ENCODE measurements at places on chromosomes 1 and 21. TPM values are rescaled to one million over a fixed set of nuclear protein-coding genes. Genes with fewer than 3 reads are reported as not detected.

GRCh38 chr1:206591226-206591625 lies 21.0 kb downstream of the EIF2D start:
- DNase-seq: peak; percentile 92

The TRIM46 gene
- total RNA-seq: 3.1 TPM

The TNFRSF8 gene
- 0.19 TPM for total RNA-seq

The SMG5 gene
- total RNA-seq: 66.1 TPM

GRCh38 chr21:34796518-34797200 lies 127.9 kb downstream of the CLIC6 start:
- DNase-seq: no peak

DNA sequence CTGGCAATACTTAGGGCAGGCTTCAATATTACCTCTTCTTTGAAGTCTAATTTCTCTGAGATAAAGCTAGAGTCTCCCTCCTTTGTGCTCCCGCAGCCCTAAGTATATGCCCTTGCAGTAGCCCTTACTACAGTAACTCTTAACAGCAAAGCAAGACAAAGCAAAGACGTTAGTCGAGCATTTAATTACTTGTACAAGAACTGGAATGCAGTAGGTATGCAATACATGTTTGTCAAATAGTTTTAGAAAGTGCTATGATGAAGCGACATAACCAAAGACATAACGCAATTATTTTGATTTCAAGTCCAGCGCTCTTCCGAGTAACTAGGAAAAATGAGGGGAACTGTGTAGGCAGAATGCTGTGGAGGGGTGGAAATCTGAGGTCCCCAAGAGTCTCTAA lies 1.6 kb downstream of the P3H1 start:
- DNase-seq: no peak

The CCDC24 gene
- 5.1 TPM for total RNA-seq

DNA sequence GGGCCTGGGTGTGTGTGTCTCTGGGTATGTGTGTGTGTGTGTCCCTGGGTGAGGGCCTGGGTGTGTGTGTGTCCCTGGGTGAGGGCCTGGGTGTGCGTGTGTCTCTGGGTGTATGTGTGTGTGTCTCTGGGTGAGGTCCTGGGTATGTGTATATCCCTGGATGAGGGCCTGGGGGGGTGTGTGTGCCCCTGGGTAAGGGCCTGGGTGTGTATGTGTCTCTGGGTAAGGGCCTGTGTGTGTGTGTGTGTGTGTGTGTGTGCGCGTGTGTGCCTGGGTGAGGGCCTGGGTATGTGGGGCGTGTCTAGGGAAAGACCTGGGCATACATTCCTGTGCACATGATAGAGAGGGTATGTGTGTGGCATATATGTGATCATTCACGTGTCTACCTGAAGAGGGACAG lies 155.1 kb upstream of the ZC3H12A start:
- no peak for DNase-seq

- no peak for DNase-seq
Measured at GRCh38 chr1:212595229-212595628, 13.3 kb upstream of the ATF3 start.

GRCh38 chr1:241614144-241614543 lies 26.0 kb downstream of the CHML start:
- DNase-seq: no peak

DNA sequence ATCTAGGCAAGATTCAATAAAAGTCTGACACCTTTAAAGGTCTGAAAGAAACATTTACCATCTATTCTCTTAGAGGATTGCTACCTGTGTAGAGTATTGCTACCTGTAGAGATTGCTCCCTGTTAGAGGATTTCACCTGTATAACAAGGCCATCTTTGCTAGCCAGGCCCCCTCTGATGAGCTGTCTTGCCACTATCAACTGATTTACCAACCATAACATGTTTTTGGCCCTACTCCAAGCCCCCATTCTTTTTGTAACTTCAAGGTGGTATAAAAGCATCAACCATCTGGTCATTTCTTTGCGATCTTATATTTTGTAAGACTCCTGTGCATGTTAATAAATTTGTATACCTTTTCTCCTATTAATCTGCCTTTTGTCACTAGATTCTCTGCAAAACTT lies 424.7 kb upstream of the CAMK1G start:
- DNase-seq: no peak
